Stimulated activated CD4-positive, alpha-beta T cell treated with anti-CD3 and anti-CD28 coated beads, Interleukin-4, amount 100 ng/mL, for 48 hours (primary cell): ENCODE measurements at places on chromosomes 13 and 19.

DNA sequence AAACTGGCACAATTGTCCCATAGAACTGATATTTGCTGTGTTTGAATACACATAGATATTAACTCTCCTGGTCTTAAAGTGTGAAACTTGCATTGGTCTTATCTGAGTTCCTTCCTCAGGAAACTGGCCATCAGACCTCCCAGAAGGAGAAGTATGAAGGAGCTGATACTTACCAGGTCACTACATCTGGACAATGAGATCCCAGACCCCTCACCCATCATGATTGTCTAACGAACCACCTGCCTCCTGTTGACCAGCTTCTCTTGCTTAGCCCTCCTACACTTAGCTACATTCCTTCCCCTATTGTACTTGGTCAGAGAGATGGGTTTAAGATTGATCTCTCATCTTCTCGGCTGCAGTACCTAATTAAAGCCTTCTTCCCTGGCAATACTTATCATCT, 413.3 kb downstream of the KCTD12 start:
- no peak for DNase-seq

DNA sequence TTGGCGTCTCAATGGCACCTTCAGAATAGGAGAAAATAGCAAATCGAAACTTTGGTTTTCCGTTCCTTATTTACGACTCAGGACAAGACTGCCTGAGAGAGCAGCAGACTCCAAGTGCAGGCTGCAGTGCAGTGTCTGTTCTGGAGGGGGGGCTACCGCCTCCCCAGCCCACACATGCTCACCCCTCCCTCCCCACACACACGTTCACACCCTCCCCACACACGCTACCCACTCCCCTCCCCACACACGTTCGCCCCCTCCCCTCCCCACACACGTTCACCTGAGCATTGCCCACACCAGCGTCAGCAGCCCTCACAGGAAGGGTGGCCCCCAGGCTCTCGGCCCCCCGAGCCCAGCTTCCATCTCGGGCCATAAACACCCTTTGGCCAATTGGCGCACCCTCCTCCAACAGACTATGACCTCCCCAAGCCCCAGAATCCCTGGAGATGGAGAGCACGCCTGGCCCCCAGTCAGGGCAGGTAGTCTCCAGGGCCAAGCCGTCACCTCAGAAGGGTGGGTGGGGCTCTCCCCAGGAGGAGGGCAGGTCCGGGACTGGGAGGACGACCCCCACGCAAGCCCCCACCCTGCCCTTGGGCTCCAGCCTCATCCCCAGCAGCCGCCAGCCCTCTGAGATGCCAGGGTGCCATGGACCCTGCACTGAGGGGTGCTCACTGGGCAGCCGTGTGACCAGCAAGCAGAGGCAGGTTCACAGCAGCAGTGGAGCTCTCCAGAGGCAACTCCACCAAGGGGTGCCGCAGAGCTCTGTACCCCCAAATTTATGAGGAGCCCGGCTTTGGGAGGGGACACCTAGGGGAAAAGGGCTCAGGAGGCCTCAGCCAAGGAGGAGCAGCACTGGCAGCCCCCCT, 27.5 kb downstream of the RASA3 start:
- DNase-seq: no peak

- no peak for DNase-seq
Measured at GRCh38 chr19:48608798-48609263, 2.3 kb downstream of the SPACA4 start.

DNA sequence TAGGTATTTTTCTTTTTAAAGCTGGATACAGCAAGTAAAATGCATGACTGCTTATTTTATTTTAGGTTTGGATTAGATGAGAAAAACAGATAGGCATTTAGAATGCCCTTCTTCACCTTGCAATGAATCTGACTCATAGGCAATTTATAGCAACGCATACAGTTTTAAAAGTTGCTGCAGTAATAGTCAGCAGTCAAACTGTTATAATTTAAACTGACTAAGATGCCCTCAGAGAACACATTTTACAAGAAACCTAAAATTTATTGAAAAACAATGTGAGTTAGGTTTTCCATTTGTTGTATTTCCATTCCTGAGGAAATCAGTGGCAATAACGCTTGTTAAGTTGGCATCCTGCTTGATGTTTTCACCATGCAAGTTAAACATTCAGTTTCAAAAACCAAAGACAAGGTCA, 1128.2 kb upstream of the PCDH9 start:
- no peak for DNase-seq

- DNase-seq: no peak
Measured at GRCh38 chr19:2630352-2631001, 72.0 kb downstream of the GNG7 start.

DNA sequence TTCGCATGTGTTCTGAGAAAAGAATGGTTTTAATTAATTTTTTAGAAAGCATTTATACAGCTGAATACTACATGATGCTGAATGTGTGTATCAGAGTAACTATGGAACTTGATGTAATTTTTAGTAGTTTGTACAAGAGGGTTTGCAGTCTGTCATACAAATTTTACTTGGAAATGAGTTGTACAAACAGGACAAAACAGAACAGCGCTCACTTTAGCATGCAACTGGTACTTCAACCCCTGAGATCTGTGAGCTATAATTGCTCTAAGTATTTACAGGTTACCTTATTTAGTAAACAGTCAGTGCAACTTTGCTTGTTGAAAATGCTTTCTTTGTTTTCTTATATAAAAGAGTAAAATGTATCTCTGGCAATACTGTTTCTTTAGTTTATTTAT, 706 bp downstream of the TNFRSF19 start:
- DNase-seq: no peak

DNA sequence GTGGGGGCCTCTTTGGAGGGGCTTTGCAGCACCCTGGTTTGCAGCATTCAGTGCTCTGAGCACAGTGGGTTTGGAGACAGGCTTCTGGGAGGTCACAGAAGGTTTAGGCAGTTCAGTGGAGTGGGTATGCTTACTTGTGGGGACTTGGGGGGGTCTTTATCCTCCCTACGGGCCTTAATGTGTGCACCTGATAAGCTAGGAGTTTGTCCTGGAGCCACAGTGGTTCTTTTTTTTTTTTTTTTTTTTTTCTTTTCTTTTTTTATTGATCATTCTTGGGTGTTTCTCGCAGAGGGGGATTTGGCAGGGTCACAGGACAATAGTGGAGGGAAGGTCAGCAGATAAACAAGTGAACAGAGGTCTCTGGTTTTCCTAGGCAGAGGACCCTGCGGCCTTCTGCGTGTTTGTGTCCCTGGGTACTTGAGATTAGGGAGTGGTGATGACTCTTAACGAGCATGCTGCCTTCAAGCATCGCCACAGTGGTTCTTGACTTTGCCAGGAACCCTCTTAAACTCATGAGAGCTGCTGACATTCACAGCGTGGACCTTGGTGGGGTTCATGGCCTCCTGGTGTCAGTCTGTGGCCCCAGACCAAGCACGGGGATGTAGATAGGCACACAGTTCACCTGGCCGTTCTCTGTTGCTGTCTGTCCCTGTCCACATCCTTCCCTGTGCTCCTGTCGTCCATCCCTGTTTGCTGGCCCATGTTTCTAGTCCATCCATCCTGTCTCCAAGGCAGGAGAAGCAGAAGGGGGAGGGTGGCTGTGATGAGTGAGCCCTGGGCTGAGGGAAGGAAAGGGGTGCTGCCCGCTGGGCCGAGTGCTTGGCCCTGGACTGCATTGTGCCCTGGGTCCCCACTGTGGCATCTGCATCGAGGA, 2.7 kb downstream of the EGLN2 start:
- no peak for DNase-seq

DNA sequence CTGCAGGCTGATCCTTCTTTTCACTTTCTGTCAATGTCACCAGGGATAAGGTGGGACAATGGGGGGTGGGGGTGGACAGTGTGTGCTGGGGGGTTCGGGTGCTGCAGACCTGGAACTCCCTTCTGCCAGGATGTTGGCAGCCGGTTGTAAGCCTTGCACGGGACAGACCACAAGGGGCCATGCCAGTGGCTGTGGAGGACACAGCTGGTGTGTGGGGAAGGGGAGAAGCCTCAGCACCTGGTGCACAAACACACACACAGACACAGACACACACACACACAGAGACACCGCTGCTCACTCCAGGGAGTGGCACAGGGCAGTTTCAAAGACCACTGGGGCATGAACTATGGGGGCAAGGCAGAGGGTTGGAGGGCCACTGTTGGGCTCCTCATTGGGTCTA, 3.6 kb downstream of the F2RL3 start:
- DNase-seq: no peak

- no peak for DNase-seq
Measured at GRCh38 chr13:28585561-28585960, 73.4 kb upstream of the POMP start.

DNA sequence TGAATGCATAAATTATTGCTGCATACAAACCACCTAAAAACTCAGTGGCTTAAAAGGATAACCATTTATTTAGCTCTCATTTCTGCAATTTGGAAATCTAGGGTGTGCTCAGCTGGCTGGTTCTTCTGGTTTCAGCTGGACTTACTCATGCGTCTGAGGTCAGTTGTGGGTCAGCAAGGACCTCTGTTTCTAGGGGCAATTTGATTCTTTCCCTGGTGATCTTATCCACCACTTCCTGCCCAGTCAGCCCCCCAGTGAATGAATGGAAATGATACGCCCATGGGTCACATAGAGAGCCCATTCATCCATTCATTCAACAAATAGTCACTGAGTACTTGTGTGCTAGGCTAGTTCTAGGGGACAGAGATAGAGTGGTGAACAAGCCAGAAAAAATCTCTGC, 9.9 kb downstream of the FXYD5 start:
- no peak for DNase-seq

DNA sequence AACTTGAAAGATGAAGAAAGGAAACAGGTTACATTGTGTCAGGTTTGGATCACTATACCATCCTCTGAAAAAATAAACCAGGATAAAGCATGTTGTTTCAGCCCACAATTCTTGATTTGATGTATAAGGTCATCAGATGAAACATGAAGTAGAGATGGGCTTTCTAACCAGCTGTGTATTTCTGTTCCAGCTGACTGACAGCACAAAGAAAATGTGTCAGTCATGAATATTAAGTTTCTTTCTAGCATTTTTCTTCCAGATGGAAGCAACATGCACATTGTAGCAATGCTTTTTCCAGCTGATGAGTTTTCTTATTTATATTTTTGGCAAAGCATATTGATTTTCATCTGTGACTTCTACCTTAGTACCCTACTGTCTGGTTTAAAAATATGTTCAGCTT, 199.6 kb downstream of the OXGR1 start:
- no peak for DNase-seq

GRCh38 chr13:84902243-84902642, 897.0 kb downstream of the SLITRK6 start:
- DNase-seq: no peak

DNA sequence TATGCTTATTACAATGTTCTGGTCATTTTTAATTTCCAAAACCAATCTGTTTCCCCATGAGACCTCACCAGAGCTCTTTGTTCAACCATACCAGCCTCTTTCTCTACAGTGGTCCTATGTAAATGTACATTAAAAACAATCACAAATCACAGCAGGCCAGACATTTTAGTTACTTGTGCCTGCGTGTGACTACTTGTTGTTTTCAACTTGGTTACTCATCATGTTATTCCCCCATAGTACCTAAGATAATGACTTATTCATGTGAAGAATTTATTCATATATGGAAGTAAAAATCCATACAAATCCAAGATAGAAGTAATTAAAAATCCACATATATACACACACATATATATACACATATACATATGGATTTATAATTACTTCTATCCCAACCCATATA, 379.6 kb downstream of the SLITRK6 start:
- DNase-seq: no peak

DNA sequence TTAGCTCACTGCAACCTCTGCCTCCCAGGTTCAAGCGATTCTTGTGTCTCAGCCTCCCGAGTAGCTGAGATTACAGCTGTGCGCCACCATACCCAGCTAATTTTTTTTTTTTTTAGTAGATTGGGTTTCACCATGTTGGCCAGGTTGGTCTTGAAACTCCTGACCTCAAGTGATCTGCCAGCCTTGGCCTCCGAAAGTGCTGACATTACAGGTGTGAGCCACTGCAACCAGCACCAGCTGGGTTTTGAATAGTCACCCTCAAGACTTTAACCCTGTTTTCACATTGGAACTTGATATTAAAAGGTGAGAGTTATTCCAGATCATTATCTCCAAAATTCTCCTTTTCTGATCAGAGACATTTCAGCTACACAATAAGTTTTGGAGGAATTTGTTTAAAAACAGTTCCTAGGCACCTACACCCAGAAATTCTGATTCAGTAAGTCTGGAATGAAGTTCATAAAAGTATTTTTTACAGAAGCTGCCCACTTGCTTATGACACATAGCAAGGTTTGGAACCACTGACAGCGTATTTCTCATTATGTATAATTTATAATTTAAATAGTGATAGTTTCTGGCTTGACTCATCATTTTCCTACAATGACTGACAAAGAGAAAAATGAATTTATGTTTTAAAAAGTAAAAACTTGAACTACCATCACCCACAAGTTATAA, 417.3 kb downstream of the DIAPH3 start:
- DNase-seq: no peak

DNA sequence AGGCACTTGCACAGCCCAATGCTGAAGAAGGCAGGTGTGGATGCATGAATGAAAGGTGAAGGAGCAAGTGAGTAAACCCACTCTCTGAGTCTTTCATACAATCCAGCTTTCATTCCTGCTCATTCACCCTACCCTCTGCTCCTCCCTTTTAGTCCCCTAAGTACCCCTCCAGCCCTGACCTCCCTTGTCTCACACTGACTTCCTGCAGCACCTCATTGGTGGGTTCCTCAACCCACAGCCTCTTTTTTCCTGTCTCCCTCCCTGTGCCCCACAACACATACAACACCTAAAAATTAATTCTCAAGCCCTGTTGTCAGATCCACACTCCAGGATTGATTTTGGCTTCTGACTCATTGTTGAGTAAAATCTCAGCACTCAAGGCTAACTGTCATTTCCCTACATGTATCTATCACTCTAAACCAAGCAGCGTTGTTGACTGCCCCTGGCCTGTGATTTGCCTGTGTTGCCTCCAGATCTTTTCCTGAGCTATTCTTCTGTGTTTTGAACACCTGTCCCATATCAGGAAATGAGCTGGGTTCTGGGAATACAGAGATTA, 177.3 kb upstream of the SERP2 start:
- no peak for DNase-seq

DNA sequence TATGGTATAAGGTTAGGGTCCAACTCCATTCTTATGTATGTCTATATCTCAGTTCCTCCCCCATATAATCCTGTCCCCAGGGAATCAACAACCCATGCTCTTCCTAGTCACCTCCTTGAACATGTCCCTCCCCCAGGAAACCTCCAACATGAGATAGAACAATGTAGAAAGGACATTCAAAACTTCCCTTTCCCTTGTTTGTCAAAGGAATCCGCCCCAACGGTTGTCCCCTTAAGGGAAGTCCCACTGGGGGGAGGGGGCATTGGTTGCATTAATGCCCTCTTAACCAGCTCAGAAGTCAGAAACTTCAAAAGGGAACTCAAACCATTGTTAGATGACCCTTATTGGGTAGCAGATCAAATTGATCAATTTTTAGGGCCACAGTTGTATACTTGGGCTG, 6.8 kb upstream of the ZNF561 start:
- DNase-seq: no peak

- DNase-seq: no peak
Measured at GRCh38 chr19:39053276-39054090, 21.1 kb upstream of the FBXO27 start.

GRCh38 chr13:32967584-32968182, 48.5 kb upstream of the KL start:
- DNase-seq: no peak
